ENCODE measurements at places on chromosomes 6 and 20. TPM values are rescaled to one million over a fixed set of nuclear protein-coding genes. Genes with fewer than 3 reads are reported as not detected.

HMGCLL1 gene
- total RNA-seq = 0.96 TPM

KIZ gene
- total RNA-seq = 24.8 TPM

BMP2 gene
- total RNA-seq = 17.6 TPM

FKBP5 gene
- total RNA-seq = 6.9 TPM

Measured in progenitor cell of endocrine pancreas (in vitro differentiated cells).